ENCODE measurements at places on chromosomes 2 and 18.

GRCh38 chr18:34694591-34695165 lies 15.4 kb upstream of the DTNA start:
- no peak for DNase-seq

- DNase-seq: no peak
Measured at GRCh38 chr2:157076526-157077161, 180.9 kb upstream of the GALNT5 start.

GRCh38 chr2:86185517-86186212 lies 9.6 kb downstream of the IMMT start:
- no peak for DNase-seq

DNA sequence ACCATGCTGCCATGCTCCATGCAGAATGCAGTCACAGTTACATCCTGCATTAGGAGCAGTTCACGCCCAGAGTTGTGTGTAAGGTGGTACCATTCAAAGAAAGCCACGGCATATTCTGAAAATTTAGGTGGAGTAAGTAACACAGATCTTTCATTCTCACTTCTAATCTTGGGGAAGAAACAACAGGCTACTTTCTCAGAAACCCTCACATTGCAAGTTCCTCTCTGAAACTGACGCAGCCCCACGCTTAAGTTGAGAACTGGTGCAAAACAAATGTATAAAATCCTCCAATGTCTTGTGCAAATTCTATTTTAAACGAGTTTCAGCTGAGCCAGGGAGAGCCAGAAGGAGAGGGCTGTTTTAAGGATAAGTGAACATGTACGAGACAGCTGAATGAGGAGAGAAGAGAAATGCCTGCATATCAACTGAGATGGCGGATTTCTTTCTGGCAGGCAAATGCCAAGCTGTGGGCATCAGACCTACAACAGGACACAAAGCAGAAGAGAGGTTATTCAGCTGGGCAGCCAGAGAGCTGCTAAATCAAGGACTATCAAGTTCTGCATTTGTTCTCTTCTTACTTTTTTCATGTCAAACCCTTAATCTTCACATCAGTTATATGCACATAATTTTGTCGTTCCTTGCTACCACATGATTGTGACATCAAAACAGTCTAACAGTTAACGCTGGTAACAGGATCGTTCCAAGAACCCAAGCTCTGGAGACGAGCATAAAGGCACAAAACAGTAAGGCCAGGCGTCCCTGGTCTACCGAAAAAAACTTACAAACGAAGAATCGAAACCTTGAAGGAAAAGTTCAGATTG lies 6.4 kb downstream of the ARL4C start:
- DNase-seq: no peak

DNA sequence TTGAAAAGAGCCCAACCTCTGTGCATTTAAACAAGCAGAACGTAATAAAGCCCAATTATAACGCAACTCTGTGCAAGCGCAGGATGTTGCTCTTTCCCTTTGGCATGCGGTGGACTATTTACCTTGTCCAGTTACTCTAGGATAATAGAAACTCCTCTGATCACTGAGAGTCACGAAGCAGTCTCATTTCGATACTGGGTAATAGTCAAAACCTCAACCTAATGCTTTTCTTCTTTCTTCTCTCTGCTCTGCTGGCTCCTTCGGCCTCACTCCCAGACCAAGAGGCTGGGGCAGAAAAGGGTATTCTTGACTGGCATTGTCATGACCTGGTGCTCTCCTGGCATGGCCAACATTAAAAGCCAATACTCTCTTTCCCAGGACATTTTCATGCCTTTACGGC lies 89.7 kb upstream of the GCFC2 start:
- no peak for DNase-seq

- DNase-seq: no peak
Measured at GRCh38 chr2:4635289-4635688, 931.9 kb downstream of the DCDC2C start.
